ENCODE measurements at places on chromosomes 2 and 18.
A peak's percentile ranks its signal among the peaks of the same experiment; 100 is the strongest.

- DNase-seq: no peak
Observed at GRCh38 chr2:134582547-134582899, 136.3 kb downstream of the TMEM163 start.

GRCh38 chr2:101278925-101279324 lies 26.2 kb downstream of the CNOT11 start:
- DNase-seq: no peak

DNA sequence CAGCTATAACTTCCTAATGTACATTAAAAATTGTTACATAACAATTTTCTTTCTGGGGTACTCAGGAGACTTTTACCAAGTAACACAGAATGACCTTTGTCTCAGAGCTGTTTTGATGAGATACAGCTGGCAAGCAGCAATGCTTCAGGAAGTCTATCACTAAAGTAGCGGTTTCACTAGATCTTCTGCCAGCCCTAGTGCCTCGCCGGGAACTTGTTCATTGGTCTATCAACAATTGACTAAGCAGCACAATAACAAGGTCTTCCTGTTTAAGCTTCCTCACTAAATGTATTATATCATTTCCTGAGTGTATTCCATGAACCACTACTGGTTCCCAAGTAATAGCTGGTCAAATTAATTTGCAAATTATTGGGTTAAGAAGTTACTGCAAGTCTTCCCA lies 69.2 kb downstream of the TRIP12 start:
- DNase-seq: peak; percentile 15

GRCh38 chr2:239086325-239087020 lies 238.6 kb downstream of the TWIST2 start:
- no peak for DNase-seq

- DNase-seq: no peak
Observed at GRCh38 chr2:216934623-216935022, 74.8 kb upstream of the TNP1 start.

- no peak for DNase-seq
Observed at GRCh38 chr18:54765636-54766375, 62.5 kb upstream of the RAB27B start.

DNA sequence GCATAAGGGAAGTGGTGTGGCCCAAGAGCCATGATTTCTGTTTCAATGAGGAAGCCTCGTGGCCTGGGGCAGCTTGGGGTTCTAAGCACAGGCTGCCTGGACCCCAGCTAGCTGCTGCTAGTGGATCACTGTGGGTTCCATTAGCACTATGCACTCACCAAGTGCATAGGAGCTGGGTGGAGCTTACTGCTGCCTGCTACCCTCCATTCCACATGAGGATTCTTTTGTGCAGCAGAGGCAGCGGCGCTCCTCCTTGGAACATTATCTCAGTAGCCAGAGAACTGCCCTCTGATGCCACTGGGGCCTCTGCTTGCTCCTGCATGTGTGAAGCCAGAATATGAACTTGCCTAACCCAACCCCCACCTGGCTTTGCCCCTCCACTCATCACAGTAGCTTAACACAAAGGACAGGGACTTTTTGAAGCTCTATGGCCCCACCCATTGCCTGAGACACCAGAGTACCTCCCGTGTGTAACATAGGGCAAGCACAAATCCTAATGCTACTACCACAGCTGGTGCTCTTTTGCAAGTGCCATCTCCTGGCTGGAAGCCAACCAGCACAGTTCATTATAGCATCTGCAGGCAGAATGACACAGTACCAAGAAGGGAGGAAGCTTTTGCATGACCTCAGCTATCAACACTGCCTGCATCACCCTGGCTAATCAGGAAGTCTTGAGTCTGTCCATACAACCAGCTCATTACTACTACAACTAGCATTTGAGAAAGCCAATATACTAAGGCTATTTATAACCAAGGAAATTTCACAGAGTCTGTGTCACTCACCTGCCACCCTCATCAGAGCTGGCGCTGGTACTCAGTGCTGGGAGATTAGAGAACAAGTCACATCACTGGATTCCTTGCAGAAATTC lies 297.0 kb upstream of the GULP1 start:
- DNase-seq: no peak

GRCh38 chr2:235492850-235493344 lies 946 bp upstream of the AGAP1 start:
- DNase-seq: no peak

DNA sequence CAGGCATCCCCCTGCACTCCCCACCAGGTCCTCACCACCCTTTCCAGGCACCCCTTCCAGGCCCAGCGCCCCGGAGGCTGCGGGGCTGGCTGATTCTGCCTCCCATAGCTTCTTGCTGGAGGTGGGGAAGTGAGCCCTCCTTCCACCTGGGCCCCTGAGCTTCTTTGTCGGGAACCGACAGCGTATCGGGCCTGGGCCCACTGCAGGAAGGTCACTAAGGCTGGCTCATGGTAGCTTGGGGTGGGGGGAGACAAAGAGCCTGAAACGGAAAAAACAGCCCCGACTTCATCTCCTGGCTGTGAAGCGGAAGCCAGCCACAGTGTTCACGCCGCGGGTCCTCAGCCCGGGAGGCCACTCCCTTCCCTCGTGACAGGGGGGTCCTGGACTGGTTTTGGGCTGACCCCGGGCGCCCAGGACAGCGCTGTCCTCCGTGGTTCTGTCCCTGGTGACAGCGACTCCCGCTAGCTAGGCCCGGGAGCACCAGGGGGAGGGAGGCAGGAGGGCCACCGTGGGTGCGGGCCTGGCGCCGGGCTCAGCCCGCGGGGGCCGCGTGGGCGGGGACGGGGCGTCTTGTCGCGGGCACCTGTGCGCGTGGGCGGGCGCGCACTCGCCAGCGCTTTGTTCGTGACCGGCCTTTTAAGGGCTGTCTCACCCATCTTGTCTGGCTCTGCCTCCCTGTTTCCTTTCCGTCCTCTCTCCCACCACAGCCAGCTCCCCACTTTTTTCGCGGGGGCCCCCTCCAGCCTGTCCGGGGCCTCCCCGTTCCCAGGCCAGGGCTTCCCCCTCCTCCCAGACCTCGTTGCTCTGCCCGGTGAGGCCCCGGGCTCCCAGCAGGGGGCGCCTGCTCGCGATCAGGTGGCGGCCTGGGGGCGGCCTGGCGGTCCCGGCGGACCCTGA lies 64.9 kb downstream of the DNMT3A start:
- DNase-seq: no peak

DNA sequence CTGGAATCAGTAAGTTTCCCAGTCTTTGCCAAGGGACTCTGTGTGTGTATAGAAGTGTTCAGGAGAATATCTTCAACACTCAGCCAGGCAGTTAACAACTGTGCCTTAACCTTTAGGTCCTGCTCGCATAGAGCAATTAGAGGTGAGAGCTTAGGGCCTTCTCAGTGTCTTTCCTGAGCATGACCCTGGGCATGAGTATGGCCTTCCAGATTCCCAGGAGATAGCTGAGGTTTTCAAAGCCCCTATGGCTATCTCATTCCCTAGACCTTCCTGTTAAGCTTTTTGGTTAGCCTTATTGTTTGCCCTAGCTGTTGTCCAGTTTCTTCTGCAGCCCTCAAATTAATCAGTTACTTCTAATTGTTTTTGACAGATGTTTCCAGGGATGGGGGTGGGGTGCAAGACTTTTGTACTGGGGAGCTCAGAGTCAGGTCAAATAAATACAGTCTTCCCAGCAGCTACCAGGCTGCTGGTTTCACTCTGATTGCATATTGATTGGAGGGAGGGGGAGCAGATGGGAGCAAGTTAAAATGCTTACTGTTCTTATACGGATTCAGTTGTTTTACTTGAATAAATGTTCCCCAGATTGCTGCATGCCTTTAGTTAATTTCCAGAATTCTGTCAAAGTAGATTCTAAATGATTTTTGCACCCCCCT lies 23.1 kb downstream of the PDK1 start:
- no peak for DNase-seq

GRCh38 chr2:15753811-15754702 lies 162.4 kb downstream of the DDX1 start:
- DNase-seq: no peak

GRCh38 chr2:117137371-117137770 lies 677.1 kb upstream of the DDX18 start:
- no peak for DNase-seq

DNA sequence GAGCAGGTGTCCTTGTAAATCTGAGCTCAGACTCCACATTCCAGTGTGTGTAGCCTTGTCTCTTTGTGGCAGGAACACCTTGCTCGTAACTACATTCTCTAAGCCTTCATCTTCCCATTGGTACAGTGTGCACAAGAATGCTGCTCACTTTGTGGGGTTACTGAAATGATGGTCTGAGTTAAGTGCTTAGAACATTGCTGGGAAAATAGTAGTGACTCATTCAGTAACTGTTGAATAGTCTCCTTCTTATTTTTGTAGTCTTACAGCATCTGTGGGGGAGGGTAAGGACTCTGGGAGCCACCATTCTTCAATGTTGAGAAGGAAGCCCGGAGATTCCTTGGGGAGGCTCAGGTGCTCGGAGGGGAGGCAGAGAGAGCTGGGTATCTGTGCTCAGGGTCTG lies 236.0 kb upstream of the HDAC4 start:
- no peak for DNase-seq

DNA sequence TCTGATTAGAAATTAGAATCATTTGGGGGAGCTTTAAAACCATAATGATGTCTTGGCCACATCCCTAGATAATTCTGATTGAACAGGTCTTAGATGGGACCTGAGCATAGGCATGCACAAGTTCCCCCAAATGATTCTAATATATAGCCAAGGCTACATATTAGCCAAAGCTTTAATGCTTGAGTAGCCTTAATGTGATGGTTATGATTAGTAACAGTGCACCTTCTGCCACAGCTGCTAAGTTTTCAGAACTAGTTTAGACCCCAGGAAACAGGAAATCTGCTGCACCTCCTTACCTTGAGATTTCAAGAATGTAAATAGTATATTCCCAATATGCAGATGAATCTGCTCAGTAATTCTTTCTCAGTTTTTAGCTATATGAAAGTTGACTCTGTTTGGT lies 119.8 kb downstream of the PTPN4 start:
- no peak for DNase-seq

- no peak for DNase-seq
Observed at GRCh38 chr18:75267643-75268363, 57.2 kb downstream of the TSHZ1 start.

- DNase-seq: no peak
Observed at GRCh38 chr18:74774486-74774885, 176.8 kb downstream of the ZNF407 start.

DNA sequence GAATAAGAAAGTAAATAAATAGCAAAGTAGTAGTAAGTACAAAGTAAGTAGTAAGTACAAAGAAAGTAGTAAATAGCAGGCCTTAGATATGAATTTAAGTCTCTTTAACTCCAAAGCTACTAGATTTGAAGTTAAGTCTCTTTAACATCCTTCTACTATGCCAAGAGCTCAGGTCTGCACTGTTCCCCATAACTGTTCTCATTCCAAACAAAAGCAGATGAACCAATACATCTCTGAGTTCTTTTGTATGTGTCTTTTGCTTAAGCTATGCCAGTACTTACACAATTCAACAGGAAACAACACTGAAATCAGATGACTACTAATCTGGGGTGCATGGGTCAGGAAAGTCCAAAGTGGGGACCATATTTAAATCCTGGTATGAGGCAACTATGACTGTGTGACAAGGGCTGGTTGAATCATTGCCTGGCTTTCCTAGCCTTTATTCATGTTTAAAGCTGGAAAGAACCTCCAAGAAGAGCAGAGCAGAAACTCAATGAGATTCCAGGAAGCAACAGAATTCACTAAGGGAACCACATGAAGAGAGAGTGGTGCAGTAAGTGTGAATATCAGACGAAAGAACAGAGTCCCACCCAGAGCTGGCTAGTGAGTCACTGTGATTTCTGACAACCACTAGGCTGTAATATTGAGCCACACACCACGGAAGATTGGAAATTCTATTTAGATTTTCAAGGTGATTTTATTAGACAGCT lies 51.0 kb upstream of the CYP26B1 start:
- DNase-seq: no peak

- DNase-seq: no peak
Observed at GRCh38 chr2:236731767-236732580, 162.3 kb downstream of the ACKR3 start.

GRCh38 chr2:238912228-238912915 lies 64.5 kb downstream of the TWIST2 start:
- no peak for DNase-seq

DNA sequence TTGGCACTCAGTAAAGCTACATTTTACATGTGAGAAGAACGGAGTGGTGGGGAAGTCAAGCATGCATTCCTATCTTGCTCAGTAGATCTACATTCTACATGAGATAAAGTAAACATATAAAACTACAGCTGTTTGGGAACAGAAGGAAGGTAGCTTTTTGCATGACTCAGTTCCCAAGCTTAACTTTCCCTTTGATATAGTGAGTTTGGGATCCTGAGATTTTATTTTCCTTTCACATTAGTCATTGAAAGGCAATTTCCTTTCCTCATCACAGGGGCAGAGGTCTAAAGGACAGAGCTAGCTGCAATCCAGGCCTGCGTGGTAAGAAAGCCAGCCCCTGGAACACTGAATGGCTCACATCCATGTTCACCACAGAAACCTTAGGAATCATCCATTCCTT lies 257.2 kb downstream of the SRBD1 start:
- no peak for DNase-seq

GRCh38 chr2:101644842-101645383 lies 52.6 kb upstream of the MAP4K4 start:
- DNase-seq: no peak

DNA sequence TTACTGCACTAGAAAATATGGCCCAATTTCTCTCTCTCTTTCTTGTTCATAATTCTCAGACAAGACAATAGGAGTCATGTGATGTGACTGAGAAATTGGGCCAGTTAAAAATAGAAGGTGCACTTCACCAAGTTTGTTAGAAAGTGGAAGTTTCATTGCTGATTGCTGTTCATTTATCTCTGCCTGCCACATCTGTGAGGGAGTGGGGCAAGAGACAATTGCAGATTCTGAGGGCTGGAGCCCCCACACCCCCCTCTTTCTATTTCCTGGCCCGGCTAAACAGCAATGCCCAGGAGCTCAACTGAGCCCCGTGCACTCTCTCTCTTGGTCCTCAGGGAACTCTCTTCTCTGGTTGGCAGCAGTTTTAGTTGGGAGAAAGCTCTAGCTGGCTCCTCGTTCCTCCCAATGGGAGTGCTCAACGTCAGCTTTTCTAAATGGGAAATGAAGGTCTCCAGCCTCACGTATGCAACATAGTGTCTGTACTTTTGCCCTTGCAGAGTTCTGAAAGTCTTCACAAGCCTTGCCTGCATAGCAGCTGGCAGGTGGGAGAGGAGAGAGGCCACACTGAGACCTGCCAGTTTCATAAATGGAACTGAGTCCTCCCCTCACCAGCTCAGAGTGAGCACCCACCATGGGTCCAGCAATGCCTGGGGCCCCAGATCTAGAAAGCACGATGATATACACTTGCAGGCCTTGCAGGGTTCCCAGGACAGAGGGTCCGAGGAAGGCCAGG lies 115.7 kb downstream of the MYCN start:
- peak; percentile 34 for DNase-seq

GRCh38 chr2:88318956-88319330 lies 133.6 kb downstream of the FOXI3 start:
- DNase-seq: no peak

GRCh38 chr2:106997204-106997603 lies 111.2 kb upstream of the ST6GAL2 start:
- no peak for DNase-seq

GRCh38 chr2:10150436-10150835 lies 27.9 kb downstream of the RRM2 start:
- DNase-seq: no peak

GRCh38 chr2:46495231-46496030 lies 16.1 kb downstream of the TMEM247 start:
- DNase-seq: no peak

Data from KG1 (cell line).